ENCODE measurements at places on chromosomes 11 and 22.

DNA sequence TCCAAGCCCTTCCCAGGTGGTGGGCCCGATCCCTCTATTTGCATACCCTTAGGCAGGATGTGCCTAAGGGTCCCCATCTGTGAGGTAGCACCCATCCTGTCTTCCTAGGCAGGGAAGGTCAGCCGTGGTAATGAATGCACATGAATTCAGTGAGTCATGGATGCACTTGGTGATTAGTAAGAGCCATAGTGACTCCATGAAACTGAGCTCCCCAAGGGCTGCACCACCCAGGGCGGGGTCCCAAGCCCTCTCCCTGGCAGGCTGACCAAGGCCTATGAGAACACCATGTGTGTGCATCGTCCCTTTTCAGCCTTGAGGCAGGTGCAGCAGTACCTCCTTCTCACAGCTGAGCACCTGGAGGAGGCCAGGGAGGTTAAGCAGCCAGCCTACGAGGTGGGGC lies 15.6 kb upstream of the SUSD2 start:
- DNase-seq: peak; percentile 36

GRCh38 chr22:35517769-35518530 lies 22.7 kb upstream of the RASD2 start:
- DNase-seq: no peak

DNA sequence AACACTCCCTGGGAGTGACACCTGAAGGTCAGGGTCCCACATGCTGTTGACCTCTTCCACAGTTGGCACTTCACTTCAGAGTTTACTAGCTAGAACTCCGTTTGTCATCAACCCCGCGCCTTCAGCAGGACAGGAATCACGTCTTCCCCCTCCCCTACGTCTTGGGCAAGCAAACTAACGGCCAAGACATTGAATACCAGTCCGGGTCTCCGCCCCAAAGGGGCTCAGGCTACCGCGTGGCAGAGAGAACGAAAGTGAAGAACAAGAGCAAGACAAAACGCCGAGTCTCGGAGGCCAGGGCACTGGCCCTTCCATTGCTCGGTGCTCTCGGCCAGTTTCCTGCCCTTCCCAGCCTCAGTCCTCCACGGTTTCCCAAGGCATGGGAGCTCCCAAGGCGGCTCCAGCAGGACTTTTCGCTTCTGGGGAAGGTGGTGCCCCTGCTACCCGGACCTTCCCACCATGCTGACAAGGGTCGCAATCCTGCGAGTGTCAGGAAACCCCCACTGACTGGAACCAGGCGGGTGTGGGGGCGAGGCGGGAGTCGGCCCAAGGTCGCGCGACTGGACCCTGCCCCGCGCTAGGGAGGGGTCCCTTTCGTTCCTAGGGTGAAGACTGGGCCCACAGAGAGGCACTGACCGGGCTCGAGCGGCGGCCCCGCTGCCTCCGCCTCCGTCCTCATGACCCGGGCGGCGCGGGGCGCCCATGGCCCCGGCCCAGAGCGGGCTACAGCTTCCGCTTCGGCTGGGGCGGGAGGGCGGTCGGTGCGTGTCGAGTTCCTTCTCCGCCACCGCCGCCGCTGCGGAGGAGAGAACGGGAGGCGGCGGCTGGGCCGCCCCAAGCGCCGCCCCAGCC lies at the start of gene GUCD1:
Gene GUCD1 (minus strand): TSS at position 826 of the 852 bp plus-strand sequence. CDS start 147 bp downstream, at position 679.
- peak; percentile 50 for DNase-seq

GRCh38 chr11:290621-291231 lies 1.8 kb downstream of the PGGHG start:
- DNase-seq: no peak

GRCh38 chr11:46141597-46141996 lies 20.3 kb upstream of the PHF21A start:
- no peak for DNase-seq

DNA sequence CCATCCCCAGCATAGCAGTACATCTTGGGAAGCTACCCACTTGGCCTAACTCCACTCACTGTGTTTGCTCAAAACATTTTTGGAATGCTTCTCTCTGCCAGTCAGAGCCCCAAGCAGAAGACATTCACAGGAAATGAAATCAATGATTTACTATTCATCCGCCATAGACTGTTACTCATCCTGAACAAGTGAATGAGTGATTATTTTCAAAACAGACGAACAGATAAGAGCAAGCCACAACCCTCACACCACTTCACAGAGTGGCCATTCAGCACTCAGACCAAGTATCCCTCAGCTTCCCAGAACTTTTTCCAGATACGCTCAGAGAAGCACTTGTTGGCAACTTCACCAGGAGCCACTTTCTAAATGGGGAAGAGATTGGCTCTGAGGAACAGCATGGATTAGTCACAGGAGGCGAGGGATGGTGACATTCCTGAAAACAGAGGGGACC lies 13.0 kb upstream of the UBASH3B start:
- DNase-seq: peak; percentile 97

Measured in fibroblast of skin of back (primary cell).